Osteocyte (in vitro differentiated cells): ENCODE measurements at places on chromosomes 7 and 10.

- no peak for DNase-seq
Observed at GRCh38 chr10:105974803-105975456, 1189.6 kb downstream of the SORCS1 start.

- DNase-seq, result no peak
Observed at GRCh38 chr7:137774793-137775201, 72.0 kb downstream of the DGKI start.

GRCh38 chr10:127313996-127314700 is 117.8 kb upstream of the INSYN2A start:
- DNase-seq, result no peak

DNA sequence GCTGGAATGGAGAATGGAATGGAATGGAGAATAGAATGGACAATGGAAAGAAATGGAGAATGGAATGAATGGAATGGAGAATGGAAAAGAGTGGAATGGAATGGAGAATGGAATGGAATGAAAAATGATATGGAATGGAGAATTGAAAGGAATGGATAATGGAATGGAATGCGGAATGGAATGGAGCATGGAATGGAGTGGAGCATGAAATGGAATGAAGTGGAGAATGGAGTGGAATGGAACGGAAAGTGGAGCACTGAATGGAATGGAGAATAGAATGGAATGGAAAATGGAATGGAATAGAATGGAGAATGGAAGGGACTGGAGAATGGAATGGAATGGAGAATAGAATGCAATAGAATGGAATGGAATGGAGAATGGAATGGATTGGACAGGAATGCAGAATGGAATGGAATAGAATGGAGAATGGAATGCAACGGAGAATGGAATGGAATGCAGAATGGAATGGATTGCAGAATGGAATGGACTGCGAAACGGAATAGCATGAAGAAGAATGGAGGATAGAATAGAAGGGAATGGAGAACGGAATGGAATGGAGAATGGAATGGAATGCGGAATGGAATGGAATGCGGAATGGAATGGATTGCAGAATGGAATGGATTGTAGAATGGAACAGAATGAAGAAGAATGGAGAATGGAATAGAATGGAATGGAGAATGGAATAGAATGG is 89.4 kb downstream of the NSUN6 start:
- DNase-seq, result no peak

DNA sequence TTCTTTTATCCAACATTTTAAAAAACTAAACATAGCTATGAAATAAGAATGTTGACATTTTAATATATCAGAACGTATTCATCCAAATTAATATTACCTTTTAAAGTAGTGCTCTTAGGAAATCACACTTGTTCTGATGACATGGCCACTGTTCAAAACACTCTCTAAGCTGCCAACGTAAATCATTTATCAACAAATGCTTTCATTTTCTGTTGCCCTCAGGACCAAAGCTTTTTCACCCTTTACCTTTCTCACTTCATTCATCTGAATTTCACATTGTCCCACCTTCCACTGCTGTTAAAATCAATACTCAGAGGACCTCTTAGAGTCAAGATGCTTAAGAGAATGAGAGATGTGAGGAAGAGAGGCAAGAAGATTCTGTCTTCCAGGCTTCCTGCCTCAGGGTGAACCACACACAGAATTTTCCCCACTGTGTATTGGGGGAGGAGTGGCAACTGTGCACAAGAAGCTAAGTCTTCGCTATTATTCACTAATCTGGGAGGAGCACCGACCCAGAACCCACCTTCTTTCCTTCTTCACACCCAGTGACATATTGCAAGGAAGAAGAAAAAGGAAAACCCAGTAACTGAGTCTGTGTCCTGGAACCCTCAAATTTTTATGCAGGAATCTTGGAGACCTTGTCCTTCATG is 21.0 kb downstream of the HIBADH start:
- DNase-seq, result no peak

DNA sequence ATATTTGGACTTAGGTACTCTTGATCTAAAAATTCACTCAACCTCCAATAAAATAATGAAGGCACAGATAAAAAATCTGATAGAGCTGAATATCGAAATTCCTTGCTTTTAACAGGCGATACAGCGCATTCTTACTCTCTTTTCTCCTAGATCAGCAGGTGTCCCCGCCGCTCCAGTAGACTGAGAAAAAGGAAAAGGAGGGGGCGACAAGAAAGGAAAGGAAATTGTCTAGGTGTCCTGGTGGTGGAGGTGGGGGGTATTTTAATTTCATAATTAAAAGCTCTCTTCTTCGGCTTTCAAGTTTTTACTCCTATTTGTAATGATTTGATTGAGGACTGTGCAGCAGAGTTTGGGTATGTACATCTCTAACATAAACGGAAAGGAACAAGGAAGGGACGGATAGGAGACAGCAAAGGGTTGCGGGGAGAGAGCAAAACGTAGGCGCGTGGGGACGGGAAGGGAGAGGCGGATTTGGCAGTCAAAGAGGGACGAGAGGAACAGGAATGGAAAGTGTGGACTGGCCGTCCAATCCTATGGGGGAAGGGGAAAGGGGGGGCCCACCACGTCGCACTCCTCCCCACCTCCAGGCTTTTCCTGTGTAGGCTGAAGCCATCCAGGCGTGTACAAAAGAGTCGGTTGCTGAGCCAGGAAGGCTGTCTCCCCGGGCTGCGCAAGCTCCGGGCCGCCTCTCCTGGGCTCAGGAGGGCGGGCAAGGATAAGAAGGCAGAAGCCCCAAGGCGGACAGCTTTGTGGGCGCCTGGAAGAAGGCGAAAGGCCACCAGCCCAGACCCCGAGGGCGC is 875 bp upstream of the HECTD2 start:
- peak; percentile 90 for DNase-seq

DNA sequence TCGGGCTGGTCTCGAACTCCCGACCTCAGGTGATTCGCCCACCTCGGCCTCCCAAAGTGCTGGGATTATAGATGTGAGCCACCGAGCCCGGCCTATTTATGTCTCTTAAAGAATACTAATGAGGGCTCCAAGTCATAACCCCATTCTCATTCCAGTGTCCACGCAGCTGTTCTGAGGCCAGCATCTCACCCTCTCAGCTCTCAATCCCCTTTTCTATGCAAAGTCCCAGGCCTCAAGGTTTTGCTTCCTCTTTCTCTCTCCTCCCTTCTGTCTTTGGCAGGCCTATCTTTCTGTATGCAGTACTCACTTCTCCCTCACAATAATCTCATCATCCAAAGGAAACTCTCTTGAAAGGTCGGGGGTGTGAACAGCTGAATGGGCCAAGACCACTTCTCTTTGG is 28.0 kb upstream of the VSIR start:
- DNase-seq, result no peak

GRCh38 chr7:90239625-90240228 is 5.2 kb upstream of the CFAP69 start:
- no peak for DNase-seq

DNA sequence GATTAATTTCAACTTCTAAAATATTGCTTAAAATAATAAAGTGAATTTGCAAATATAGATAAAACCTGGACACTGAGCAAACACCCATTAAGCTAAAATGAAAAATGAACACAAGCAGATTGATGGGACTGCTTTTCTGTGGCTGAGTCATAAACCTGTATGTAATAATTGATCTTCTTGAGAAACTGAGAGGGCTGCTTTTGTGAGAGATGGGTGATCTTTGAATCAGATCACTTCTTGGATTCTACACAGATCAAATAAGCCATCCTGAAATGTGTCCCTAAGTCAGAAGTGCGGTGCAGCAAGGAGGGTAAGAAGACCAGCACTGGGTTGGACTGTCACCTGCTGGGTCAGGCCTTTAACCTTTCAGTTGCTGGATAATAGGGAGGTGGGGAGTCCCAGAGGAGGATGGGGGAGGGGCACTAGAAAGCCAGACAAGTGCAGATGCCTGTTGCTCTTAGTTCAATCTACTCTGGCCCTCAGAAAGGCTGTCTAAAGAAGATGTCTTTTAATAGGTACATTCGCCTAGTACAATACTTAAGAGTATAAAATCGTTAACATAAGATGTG is 178.2 kb upstream of the NAMPT start:
- no peak for DNase-seq
